Pulmonary artery endothelial cell (primary cell): ENCODE measurements at places on chromosomes 6 and 20. TPM values are rescaled to one million over a fixed set of nuclear protein-coding genes. Genes with fewer than 3 reads are reported as not detected.

Gene SNAP91
- total RNA-seq, result under 0.01 TPM in 1 of 2 replicates, not detected in the other

Gene SIRPG
- total RNA-seq, result not detected in 2 replicates

Gene PACSIN1
- total RNA-seq, result not detected in 2 replicates

Gene C6orf132
- 0.25 TPM in 1 of 2 replicates, not detected in the other for total RNA-seq

Gene ANKS1A
- total RNA-seq, result 10.2 and 17.5 TPM in 2 replicates

Gene MRAP2
- 4.4 and 13.3 TPM in 2 replicates for total RNA-seq

Gene FAM162B
- 0.07 and 0.35 TPM in 2 replicates for total RNA-seq

Gene HLA-DOA
- not detected in 2 replicates for total RNA-seq

DNA sequence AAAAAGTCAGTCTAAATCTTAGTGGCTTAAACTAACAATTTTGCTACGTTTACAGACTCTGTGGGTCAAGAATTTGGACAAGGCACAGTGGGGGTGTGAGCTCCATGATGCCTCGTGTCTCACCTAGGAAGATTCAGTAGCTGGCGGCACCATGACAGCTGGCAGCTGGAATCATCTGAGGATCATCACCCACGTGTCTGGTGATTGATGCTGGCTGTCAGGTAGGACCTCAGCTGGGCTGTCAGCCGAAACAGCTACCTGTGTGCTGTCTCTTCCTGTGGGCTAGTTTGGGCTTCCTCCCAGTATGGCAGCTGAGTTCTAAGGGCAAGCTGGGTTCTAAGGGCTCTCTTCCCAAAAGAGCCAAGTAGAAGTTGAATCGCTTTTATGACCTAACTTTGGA, 26.4 kb upstream of the DLGAP4 start:
- DNase-seq, result no peak

- no peak for DNase-seq
Measured at GRCh38 chr6:69089539-69089938, 454.5 kb downstream of the ADGRB3 start.

DNA sequence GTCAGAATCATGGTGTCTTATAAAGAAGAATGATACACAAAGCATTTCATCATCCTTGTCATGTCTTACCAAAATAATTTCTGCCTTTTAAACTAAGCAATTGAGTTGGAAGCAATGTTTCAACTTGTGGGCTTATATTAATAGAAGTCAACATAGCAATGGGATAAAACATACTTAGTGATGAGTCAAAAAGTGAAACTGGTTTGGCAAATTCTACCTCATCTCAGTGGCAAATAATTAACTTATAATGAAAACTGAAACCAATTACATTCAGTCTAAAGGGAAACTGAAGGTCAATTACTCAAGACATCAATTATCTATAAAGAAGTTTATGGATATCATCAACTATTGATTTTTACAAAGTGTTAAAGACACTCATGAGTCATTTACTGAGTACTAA, 463.8 kb downstream of the BMP2 start:
- DNase-seq, result no peak

DNA sequence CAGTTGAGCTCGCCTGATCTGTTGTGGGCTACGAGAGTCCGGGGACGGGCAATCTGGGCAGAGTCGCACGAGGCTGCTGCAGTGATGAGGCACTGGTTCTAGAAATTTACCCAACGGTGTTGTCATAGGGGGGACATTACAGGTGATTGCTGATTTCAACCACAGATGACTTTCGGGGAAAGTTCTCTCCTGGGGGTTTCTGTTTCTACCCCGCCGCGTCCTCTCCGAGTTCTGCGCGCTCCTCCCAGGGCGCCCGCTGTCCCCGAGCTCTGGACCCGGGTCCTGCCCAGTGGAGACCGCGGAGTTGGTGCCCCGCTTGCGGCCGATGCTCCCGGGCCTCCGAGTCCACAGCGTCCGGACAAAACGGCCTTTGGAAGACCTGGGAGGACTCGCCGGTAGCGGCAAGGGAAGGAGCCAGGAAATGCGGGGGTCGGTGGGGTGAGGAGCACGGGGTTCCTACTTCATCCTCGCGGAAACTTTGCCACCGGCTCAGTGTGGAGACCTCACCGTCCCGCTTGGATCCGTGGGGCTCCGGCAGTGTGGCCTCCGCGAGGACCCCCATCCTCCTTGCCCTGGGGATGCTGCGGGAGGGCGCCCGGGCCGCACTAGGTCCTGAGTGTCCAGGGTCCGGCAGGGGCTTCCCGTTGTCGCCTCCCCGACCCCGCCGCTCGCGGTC, 12.3 kb upstream of the RAET1L start:
- no peak for DNase-seq

DNA sequence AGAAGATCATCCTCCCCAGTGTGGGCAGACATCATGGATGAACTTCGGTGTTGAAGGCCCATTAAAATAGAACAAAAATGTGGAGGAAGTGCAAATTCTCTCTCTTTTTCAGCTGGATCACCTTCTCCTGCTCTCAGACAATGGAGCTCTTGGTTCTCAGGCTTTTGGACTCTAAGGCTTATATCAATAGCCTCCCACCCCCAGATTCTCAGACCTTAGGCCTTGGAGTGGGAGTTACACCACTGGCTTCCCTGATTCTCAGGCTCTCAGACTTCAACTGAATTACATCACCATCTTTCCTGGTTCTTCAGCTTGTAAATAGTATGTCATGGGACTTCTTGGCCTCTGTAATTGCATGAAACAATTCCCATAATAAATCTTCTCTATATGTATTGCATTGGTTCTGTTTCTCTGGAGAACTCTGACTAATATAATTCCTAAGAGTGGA, 36.6 kb downstream of the NSFL1C start:
- no peak for DNase-seq

GRCh38 chr6:52942221-52942620, 32.7 kb upstream of the GSTA3 start:
- DNase-seq, result no peak

- no peak for DNase-seq
Measured at GRCh38 chr6:14996892-14997291, 249.0 kb upstream of the JARID2 start.

GRCh38 chr20:49608752-49609670, 41.1 kb upstream of the PTGIS start:
- no peak for DNase-seq

DNA sequence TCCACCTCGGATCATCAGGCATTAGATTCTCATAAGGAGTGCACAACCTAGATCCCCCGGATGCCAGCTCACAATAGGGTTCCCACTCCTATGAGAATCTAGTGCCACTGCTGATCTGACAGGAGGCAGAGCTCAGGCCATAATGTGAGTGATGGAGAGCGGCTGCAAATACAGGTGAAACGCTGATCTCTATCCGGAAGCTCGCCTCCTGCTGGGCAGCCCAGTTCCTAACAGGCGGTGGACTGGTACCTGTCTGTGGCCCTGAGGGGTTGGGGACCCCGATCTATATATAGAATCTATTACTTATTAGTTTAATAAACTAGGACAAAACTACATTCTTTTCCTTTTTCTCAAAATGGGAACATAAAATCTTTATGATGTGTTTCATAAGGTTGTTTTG, 741.9 kb downstream of the RFPL4B start:
- DNase-seq, result no peak

DNA sequence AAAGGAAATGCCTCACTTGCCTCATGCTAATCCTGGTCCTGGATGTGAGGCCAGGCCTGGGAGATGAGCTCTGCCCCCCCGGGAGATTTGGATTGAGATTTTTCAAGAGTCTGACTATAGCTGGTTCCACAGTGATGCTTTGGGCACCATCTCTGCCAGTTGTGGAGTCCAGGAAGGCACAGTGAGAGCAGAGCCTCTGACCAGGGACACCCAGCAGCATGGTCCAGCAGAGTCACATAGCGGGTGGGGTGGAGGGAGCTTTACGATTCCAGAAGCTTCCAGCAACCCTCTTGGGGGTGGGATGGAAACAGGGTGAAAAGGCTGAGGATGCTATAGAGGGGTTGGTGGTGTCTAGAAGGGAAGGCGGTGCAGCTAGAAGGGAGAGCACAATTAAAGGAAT, 8.7 kb downstream of the SLC32A1 start:
- DNase-seq, result no peak

- no peak for DNase-seq
Measured at GRCh38 chr6:14841901-14842421, 403.9 kb upstream of the JARID2 start.

DNA sequence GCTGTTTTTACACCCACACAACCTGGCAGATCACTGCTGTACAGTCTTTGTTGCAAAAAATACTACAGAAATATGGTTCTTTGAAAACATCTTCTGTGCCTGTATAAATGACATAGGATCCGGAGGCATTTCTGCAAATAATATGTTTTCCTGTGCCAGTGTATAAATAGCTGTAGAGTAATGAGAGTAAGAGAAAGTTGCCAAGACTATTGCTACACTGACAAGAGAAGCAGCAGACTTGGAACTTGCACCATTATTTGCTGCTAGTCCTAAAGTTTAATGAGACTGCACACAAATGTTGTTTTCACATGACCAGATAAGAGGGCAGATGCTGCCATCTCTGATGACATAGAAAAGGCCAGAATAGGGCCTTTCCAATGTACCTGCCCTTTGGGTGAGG, 50.0 kb upstream of the DTNBP1 start:
- DNase-seq, result no peak

- no peak for DNase-seq
Measured at GRCh38 chr6:12420626-12421025, 130.5 kb downstream of the EDN1 start.

GRCh38 chr20:37973059-37973910, 60.0 kb downstream of the TTI1 start:
- DNase-seq, result no peak

GRCh38 chr20:35463455-35464300, 8.3 kb downstream of the CEP250 start:
- peak; percentile 39 for DNase-seq

DNA sequence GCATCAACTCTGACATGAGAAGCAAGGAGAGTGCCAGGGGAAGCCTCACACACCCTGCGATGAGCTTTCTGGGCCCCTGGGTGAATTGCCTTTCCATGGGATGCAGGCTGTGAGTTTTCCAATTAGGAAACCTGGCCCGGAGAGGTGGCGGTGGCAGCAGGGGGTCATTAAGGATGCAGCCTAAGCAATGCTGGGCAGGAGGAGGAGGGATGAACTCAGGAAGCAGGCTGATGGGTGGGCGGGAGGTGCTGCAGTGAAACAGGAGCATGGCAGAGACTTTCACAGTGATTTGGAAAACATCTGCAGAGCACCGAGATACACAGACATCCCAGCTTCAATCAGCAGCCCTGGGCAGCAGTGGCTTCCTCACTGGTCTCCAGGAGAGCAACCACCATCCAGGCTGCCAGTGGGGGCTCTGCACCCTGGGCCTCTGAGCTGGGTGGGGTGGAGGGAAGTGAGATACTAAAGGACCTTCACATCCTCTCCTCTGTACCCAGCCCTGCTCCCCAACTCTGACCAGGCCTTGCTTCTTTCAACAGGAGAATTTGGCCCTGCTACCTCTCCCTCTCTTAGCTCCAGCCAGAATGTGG, 44.9 kb downstream of the LRFN2 start:
- DNase-seq, result no peak

- DNase-seq, result no peak
Measured at GRCh38 chr20:41697861-41698559, 79.8 kb upstream of the CHD6 start.

DNA sequence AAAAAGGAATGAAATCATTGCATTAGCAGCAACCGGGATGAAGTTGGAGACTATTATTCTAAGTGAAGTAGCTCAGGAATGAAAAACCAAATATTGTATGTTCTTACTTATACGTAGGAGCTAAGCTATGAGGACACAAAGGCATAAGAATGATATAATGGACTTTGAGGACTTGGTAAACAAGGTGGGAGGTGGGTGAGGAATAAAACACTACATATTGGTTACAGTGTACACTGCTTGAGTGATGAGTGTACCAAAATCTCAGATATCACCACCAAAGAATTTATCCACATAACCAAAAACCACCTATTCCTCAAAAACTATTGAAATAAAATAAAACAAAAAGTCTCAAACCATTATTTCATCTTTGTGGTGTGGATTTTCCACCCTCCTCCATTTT, 593.5 kb downstream of the TENT5A start:
- DNase-seq, result no peak

GRCh38 chr6:134293659-134294161, 24.2 kb downstream of the SGK1 start:
- no peak for DNase-seq

GRCh38 chr6:170208651-170209353, 82.1 kb downstream of the DLL1 start:
- DNase-seq, result no peak

DNA sequence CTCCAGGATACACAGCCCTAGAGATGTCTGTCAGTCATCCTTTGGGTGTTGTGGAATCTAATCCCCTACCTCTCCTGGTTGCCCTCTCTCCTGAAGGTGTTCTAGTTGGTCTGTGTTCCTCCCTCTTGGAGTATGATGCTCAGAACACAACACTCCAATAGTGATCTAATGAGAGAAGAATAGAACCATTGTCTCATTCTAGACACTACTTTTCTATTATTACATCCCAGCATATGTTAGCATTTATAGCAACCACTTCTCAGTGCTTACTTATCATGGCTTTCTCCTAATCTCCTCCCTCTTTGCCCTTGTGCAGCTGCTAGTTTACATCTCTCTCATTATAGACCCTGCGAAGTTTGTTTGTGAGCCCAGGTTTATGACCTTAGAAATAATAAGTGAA, 109.0 kb downstream of the UNC5CL start:
- no peak for DNase-seq

DNA sequence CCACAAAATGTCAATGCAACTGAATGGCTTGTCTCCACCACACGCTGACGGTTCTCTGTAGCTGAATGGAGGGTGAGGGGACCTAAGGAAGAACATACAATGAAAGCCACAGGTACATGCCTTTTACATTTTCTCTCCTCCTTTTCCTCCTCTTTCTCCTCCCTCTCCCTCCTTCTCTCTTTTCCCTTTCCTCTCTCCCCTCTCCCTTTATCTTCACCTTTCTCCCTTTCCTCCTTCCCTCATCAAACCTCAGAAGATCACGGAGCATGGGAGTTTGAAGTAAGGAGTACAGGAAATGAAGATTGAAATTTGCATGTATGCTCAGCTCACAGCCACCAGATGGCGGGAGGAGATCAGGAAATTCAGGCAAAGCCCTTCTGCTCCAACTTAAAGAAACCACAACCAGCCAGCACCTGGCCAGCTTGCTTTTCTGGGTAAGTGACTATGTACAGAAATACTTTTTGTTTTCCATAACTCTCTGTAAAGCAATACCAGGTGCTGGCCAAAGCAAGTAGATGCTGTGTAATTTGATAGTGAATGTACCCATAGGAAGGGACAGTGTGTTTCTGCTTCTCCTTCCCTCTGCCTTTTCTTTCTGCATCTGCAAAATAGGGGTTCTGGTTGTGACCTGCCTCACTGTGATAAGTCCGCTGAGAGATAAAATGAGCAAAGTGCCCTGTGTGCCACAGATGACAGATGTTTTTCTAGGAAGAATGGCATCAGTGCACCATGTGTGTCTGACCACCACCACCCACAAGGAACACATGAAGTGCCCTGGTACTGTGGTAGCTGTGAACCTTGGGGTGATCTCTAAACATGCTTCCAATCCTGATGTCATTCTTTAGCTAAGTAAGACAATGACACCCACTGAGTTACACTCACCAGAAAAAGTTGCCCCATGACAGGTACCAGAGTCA, 18.6 kb upstream of the FOXO3 start:
- no peak for DNase-seq
